Ascending aorta (tissue), 2 donors: ENCODE measurements at places on chromosomes 2 and 18.

- no peak for DNase-seq
These were observed 233.2 kb downstream of the CNTNAP5 start for GRCh38 chr2:124258140-124258880.

DNA sequence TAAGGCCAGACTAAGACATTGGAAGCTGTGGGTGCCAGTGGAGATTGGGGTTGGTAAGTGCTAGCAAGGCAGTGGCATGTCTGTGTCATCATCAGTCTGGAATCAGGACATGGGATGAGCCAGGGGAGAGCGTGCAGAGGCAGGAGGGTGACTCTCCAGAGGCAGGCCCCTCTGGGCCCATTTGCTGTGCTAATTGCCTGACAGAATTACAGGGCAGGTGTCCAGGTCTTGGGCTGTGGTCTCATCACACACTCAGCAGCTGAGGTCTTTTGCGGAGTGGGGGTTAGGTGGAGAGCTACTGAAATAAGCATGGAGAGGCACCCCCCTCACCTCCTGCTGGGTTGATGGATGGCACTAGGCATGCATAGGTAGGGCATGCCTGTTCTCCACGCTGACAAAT lies 57.4 kb downstream of the CELF4 start:
- no peak for DNase-seq

DNA sequence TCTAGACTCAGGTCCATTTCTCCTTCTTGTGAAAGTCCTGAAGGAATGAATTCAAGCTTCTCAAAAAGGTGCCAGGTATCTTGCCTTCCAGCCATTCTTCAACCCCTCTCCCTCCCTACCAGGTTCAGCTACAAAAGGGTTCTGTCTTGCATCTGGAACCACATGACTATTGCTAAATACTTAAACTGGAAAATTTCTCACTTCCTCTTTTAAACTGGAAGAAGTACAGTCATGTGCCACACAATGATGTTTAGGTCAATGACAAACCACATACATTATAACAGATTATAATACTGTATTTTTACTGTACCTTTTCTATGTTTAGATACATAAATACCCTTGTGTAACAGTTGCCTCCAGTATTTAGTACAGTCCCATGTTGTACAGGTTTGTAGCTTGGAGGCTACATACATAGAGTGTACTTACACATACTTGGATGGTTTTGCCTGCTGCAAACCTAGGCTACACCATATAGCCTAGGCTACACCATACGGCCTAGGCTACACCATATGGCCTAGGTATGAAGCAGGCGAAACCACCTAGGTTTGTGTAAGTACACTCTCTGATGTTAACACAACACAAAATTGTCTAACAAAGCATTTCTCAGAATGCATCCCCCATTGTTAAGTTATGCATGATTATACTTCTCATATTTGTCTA lies 142.0 kb upstream of the DNMT3A start:
- DNase-seq, result no peak

DNA sequence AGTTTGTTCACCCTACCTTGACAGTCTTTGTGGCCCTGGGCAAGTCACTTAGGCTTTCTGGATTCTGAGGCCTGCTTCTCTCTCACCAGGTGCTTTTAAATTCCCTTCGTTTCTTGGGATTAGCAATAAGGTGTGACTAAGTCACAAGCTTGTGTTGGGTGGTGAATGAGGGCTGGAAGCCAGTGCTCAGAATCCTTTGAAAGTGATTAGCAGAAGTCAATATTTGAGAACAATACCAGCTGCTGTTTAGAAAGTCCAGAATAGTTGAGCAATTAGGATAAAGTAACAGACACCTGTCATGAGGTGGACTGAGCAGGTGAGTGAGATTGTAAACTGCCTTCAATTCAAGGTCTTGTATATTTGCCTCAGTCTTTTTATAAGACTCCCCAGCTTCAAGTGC lies 19.3 kb upstream of the MGAT5 start:
- no peak for DNase-seq

GRCh38 chr2:216501854-216502253 lies 3.2 kb downstream of the RPL37A start:
- DNase-seq, result no peak

DNA sequence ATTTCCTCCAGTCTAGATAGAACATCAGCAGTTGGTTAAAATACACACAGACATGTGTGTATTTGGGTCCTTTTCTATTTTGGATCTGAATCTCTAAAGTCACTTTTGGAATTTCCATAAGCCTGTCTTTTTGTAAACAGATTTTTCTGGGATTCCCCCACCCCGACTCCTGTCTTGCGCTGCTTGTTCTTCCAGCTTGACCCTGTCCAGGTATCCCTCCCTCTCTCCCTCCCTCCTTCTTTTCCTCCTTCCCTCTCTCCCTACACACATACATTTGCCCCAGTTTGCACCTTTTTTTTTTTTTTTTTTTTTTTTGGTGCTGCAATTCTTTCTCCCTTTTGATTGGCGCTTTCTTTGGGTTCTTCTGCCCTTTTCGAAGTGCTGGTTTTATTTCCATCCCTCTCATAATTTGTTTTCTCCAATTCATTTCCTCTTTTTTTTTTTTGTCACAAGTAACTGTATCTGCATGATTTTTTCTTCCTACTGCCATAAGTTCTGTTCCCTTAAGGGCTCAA lies 114.8 kb upstream of the SERTAD2 start:
- DNase-seq, result no peak

- DNase-seq, result no peak
These were observed 22.6 kb downstream of the RAD51AP2 start for GRCh38 chr2:17495590-17495989.
